ENCODE measurements at places on chromosomes 16 and 17.

DNA sequence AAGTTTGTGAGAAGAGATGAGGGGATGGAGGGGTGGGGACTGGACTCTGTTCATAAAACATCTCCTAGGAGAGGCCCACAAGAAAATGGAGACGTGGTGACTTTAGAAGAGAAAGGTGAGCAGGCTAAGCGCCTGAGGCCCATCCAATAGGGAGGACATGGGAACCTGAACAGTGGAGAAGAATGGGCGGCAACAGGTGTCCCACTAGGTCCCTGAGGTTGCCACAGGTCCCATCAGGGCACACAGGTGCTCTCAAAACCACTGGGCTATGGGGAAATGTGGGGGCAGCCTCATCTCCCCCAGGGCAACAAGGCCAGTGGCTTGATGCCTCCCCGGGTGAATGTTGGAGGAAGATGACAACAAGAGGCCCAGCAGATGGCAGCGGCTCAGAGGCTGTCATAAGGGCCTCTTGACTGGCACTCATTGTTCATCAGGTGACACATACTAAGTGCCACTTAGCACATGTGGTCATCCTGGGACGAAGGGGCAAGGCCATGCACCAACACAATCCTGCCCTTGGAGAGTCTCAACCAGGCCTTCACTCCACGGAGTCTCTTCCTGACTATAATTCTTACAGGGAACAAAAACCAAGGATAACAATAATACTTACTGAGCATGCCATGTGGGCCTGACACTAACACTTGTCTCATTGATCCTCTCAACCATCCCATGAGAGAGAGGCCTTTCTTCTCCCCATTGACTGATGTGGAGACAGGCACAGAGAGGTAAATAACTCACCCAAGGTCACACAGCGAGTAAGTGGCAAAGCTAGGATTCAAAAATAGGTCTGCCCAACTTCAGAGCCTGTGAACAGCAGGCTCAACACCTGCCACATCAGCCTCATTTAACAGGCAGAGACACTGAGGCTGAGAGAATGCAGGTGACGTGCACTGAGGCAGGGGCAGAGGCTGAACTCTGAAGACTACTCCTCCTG lies 38.0 kb downstream of the CUEDC1 start:
- DNase-seq, result peak; percentile 19

- peak; percentile 82 for DNase-seq
These were observed 2.9 kb upstream of the TTYH2 start for GRCh38 chr17:74210191-74211140.

GRCh38 chr17:10768750-10769251 lies 35.1 kb downstream of the TMEM238L start:
- DNase-seq, result no peak

- DNase-seq, result no peak
These were observed 5.0 kb upstream of the CCDC57 start for GRCh38 chr17:82217530-82218204.

- DNase-seq, result peak; percentile 18
These were observed 38.7 kb downstream of the MYO18A start for GRCh38 chr17:29141514-29141876.

DNA sequence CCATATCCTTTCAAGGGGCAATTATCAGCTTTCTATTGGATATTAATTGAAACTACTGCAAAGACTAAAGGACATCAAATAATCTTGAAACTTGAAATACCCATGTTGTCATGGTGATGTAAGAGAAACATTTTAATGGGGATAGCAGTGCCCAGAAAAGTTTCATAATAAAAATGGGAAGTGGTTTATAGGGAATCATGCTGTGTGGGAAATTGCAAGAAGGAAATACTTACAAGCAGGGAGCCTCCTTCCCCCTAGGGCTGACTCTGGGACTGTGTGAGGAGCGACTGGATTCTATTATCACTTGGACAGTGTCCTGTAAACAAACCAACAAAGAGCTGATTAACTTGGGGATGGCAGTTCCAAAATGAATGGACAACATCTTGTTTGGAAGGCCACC lies 1393.1 kb upstream of the GOT2 start:
- DNase-seq, result no peak

GRCh38 chr17:34623856-34624766 lies 44.7 kb downstream of the TMEM132E start:
- no peak for DNase-seq
